ENCODE measurements at places on chromosomes 3 and 15. TPM values are rescaled to one million over a fixed set of nuclear protein-coding genes. Genes with fewer than 3 reads are reported as not detected.

Gene TRH
- not detected for total RNA-seq

Gene NT5DC2
- 34.2 TPM for total RNA-seq

Gene GLDN
- not detected for total RNA-seq

Gene MAPK6
- total RNA-seq, result 48.2 TPM

Gene GPR62
- not detected for total RNA-seq

Gene ILDR1
- total RNA-seq, result not detected

Gene DGKG
- 4.7 TPM for total RNA-seq

Gene KLHDC8B
- total RNA-seq, result 15.8 TPM

Gene SMCO1
- not detected for total RNA-seq

Gene SSUH2
- not detected for total RNA-seq

Gene C3orf52
- total RNA-seq, result 12.4 TPM

Gene NAALADL2
- total RNA-seq, result 1.7 TPM

Gene PAK2
- 30.8 TPM for total RNA-seq

Gene SMAD6
- total RNA-seq, result 3.2 TPM

Gene CSK
- 20.7 TPM for total RNA-seq

Gene HOMER2
- 8.8 TPM for total RNA-seq

Gene RTP1
- total RNA-seq, result not detected

Gene MAP6D1
- 5.7 TPM for total RNA-seq

Gene FGD5
- not detected for total RNA-seq

- DNase-seq, result no peak
These were observed 19.7 kb downstream of the KCNAB1 start for GRCh38 chr3:156140001-156140595.

GRCh38 chr3:103158183-103158582 lies 723.4 kb downstream of the ZPLD1 start:
- no peak for DNase-seq

- no peak for DNase-seq
These were observed 6.0 kb downstream of the SPATA12 start for GRCh38 chr3:57066471-57066870.

- no peak for DNase-seq
These were observed 84.3 kb upstream of the TSC22D2 start for GRCh38 chr3:150323770-150324169.

GRCh38 chr15:71182522-71182921 lies 67.3 kb downstream of the THSD4 start:
- no peak for DNase-seq

GRCh38 chr3:121895736-121896135 lies 1.5 kb downstream of the SLC15A2 start:
- no peak for DNase-seq

- peak; percentile 49 for DNase-seq
These were observed 768 bp downstream of the UBXN7 start for GRCh38 chr3:196431181-196432136.

DNA sequence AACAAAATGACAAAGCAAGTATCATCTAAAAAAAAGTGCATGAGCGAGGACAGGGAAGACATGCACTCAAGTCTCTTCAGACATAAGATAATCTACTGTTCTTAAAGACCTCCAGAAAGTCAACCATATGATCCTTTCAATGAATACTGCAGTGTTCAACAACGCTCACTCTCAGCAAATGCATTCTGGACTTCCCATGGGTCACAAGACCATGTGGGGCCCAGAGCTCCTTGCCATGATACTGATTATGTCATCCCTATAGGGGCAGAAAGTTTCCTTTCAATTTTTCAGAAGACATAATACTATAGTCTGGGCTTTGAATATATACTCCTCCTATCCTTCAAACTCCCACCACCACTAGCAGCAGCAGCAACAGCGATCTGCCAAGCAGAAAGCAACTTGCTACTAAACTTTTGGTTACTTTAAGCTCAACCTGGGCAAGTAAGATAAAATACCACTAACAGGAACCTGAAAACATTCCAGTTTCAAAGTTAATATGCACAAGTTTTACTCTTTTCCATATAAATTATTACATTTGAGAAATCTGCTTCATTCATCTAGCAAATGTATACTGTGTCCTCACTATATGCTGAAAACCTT lies 143.5 kb downstream of the ADAM10 start:
- peak; percentile 97 for DNase-seq

GRCh38 chr3:196180346-196180745 lies 30.9 kb downstream of the ZDHHC19 start:
- no peak for DNase-seq

- DNase-seq, result no peak
These were observed 9.5 kb downstream of the TBC1D21 start for GRCh38 chr15:73882761-73883419.

GRCh38 chr3:157523814-157524213 lies 20.6 kb upstream of the VEPH1 start:
- no peak for DNase-seq

DNA sequence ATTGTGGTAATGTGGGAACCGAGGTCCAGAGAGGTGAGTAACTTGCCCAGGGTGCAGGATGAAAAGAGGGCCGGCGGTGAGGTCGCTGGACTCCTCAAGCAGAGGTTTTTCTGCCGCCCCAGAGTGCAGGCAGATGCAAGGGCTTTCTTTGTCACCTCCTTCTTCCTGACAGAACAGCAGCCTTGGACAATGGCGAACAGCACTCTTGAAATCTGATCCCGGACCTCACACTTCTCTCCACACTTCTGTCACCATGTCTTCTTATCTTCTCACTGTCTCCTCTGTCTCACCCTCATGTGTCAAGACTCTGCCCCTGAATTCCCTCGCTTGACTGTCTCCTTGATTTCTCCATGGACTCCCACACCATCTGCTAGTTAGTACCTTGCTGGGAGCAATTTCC lies 15.4 kb upstream of the VPS8 start:
- DNase-seq, result no peak

GRCh38 chr3:33046521-33046920 lies 50.4 kb downstream of the GLB1 start:
- DNase-seq, result no peak

GRCh38 chr15:69375151-69375790 lies 38.9 kb upstream of the KIF23 start:
- no peak for DNase-seq

- no peak for DNase-seq
These were observed 6.4 kb upstream of the GALK2 start for GRCh38 chr15:49163678-49164077.

- no peak for DNase-seq
These were observed 263.2 kb downstream of the NR2F2 start for GRCh38 chr15:96593735-96594134.

GRCh38 chr3:59968513-59969045 lies 918.8 kb upstream of the CFAP20DC start:
- DNase-seq, result no peak

GRCh38 chr15:70244978-70245542 lies 147.3 kb upstream of the TLE3 start:
- no peak for DNase-seq

- DNase-seq, result peak; percentile 81
These were observed 9.1 kb upstream of the HPS3 start for GRCh38 chr3:149120051-149120972.

- DNase-seq, result no peak
These were observed 267.3 kb upstream of the ADAMTS9 start for GRCh38 chr3:64954995-64955636.

GRCh38 chr3:60095516-60095915 lies 1045.7 kb upstream of the CFAP20DC start:
- DNase-seq, result no peak

- no peak for DNase-seq
These were observed 99.1 kb downstream of the TUSC7 start for GRCh38 chr3:116808725-116809124.

- DNase-seq, result no peak
These were observed 6.9 kb upstream of the SLC9A9 start for GRCh38 chr3:143855183-143855582.

DNA sequence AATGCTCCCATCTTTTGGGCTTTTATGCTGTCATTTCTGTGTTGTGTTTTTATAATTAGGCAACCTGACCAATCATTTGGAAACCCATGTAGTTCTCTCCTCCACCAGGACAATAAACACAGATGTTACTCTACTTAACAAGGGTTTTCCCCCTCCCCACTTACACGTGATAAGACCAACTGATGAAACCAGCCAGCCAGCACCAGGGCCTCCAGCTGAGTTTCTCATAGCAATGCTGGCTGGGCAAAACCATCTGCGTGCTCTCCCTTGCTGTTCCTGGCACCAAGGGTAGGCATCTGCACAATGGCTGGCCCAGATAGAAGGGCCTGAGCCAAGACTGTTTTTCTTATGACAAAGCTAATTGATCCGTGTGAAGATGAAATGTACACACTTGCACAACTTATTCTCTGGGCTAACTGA lies 310.4 kb downstream of the PLCL2 start:
- peak; percentile 7 for DNase-seq

DNA sequence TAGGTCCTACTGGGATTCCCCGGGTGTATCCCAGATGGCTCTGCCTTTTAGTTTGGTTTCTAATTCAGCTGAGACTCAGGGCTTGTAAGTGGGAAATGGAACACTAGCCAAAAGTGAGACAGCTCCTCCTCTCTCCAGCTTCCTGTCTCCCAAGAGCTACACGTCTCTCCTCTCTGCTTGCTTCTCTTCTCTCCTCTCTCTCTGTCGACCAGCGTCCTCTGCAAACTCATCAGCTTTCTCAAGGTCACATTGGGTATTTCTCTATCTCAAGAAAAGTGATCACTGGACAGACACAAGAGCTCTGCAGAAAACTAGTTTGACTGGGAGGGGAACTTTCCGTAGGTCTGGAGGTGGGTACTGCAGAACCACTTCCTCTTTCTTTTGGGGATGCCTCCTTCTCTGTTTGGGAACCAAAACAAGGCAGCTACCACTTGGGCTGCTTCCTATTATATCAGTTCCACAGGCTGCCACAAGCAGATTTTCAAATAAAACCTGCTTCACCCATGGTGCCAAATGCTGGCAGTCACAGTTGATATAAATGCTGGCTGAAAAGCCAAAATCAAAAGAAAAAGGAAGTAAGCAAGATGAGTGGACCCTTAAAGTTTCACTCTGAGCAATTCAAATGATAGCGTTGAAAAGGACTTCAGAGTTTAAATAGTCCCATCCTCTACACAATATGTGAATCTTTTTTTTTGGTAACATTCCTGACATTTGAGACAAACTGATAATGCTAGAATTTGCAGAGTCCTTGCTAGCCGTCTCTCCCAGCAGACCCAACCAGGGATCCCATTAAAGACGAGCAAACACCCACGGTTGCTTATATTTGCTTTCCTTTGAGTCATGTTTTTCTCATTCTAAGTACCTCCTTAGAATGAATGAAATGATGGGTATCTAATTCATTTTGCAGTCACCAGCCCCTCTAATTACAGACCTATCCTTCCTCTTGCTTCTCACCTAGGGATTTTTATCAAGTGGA lies 7.2 kb upstream of the DYNC1LI1 start:
- no peak for DNase-seq

DNA sequence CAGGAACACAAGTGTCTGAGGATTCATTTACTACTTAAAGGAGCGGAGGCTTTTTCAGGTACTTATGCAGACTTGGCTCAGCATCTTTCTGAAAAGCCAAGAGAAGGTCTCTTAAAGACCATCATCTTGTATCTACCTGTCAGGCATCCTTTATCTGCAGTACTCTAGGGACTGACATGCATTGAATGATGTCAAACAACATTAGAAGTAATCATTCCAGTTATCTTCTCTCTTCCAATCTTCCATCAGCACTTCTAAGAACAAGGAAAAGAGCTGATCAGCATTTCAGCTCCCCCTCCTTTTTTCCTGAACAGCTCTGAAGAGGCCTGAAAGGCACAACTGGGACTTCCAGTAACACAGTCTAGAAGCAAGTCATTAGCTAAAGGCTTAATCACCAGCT lies 214.8 kb downstream of the KCNH8 start:
- DNase-seq, result no peak

GRCh38 chr3:59289831-59290230 lies 240.0 kb upstream of the CFAP20DC start:
- DNase-seq, result no peak

DNA sequence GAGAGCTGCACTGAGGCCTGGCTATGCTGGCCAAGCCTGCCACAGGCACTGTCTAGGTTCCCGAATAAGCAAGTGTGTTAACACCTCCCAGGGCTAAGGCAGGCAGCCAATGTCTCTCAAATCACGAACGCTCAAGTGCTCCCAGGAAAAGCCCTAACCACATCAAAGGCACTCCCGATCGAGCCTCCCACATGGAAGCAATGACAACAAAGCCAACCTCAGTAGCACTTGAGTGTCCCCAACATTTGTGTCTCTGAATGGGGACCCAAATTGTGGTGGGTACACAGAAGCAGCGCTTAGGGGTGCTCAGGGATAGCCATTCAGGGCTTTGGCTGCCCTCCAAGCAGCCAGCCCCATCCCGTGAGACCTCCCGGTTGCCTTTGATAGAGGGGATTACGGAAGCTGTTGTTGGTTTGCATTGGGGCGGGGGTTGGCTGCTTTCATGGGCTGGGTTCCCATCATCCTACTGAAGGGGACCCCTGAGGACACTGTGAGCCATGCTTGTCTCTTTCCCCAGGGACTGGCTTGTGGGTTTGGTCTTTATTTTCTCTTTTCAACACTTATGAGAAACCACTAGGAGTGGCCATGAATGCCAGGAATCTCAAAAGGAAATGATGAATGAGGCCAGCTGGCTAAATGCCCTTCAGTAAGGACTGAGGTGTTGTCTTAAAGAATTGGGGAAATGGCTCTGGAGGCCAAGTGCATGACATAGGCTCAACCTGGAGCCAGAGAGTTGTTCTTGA lies 234.1 kb upstream of the FEZF2 start:
- DNase-seq, result no peak

GRCh38 chr15:52280326-52281084 lies 15.1 kb downstream of the MYO5C start:
- DNase-seq, result no peak

- no peak for DNase-seq
These were observed 6.0 kb downstream of the PRC1 start for GRCh38 chr15:90988296-90988695.

- DNase-seq, result peak; percentile 82
These were observed 566 bp downstream of the ETV5 start for GRCh38 chr3:186108106-186108940.

GRCh38 chr3:16848007-16848406 lies 36.7 kb upstream of the PLCL2 start:
- DNase-seq, result no peak

DNA sequence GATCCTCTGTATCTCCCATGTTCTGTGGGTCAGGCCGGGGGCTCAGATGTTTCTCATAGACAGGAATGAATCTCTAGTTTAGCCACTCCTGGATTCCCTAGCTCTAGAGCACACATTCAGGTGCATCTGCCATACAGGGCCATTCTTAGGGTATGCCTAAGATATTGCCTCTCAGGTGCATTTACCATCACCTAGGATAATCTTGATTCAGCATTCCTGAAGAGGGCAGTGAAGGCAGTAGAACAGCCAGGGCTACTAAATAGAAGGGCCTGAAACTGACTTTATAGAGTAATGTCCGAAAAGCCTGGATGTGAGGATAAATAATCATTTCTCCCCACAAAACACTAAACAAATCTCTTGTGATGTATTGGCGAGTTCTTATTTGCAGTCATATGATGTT lies 882.0 kb downstream of the AGBL1 start:
- no peak for DNase-seq

- no peak for DNase-seq
These were observed 63.3 kb downstream of the RPLP1 start for GRCh38 chr15:69515926-69516325.

GRCh38 chr15:99006904-99007495 lies 592 bp downstream of the PGPEP1L start:
- DNase-seq, result no peak
